Inflammatory macrophage treated with lipopolysaccharide for 4 hours (primary cell): ENCODE measurements at places on chromosomes 6 and 20.

GRCh38 chr20:17712201-17712600 is 12.4 kb downstream of the BANF2 start:
- DNase-seq = no peak

GRCh38 chr6:11218538-11219399 is 13.7 kb downstream of the NEDD9 start:
- peak; percentile 66 for DNase-seq

DNA sequence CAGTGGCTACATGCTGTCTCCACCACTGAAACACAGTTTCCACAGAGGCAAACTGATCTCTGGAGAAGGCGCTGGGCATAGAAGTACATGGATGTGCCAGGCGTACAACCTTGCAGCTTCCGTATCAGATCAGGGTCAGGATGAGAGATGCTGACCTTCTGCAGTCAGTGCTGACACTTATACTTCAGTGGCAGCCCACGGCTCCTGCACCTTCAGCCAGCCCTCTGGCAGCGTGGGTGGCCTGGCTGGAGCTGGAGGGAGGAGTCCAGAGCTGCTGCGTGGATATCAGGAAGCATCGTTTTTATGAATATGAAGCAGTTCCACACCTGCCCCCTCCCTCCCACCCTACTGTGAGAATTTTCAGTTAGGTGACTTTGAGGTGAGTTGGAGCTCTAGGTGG is 149.3 kb downstream of the CFAP61 start:
- no peak for DNase-seq

GRCh38 chr6:87575423-87575822 is 14.4 kb downstream of the RARS2 start:
- no peak for DNase-seq

- DNase-seq = no peak
Observed at GRCh38 chr20:37375227-37375626, 29.3 kb downstream of the SRC start.

DNA sequence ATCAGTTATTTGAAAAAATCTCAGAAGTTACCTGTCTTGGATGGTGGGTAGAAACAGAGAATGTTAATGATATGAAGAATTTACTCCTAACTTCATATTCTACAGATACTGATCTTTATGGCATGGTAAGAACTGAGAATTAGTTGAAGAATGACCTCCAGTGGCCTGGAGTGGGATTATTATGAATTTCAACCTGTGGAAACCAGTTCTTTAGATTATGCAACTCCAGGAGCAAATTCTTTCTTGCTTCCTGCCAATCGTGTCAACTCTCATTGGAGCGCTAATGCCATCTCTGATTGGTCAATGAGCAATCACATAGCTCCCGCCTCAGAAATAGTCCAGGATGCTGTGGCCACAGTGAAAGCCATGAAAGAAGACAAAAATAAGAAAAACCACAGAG is 40.6 kb downstream of the LYRM2 start:
- peak; percentile 9 for DNase-seq

DNA sequence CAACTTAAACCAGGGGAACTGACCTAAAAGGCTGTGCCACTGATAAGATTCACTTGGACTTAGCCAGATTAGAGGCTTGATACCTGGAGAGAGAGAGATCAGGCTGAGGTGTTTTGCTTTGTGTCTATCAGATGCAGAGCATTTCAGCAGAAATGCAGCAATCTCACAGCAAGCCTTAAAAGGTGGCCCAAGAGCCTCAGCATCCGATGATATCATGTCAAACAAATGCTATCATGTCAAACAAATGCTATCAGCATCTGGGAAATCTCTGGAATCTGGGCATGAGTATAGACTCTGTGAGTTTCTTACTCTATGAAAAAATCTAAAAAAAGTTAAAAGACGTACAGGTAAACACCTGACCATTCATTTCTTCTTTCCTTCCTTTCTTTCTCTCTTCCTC is 718.9 kb downstream of the EYS start:
- DNase-seq = no peak

- DNase-seq = no peak
Observed at GRCh38 chr6:21134356-21134755, 459.2 kb upstream of the SOX4 start.

DNA sequence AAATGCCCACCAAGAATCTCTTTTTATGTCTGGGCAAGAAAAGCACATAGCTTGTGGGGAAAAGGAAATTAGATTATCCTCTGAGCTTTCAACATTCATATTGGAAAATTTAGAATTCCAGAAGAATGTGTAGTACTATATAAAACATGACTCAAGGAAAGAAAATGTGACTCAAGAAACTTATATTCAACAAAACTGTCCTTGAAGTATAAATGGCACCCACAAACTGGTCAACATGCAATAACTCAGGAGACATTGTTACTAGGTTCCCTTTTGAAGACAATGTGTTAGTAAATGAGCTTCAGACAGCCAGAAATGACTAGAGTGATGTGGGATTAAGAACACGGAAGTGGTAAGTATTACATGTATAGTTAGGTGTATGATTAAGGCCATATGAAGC is 26.1 kb upstream of the TINAG start:
- DNase-seq = no peak

DNA sequence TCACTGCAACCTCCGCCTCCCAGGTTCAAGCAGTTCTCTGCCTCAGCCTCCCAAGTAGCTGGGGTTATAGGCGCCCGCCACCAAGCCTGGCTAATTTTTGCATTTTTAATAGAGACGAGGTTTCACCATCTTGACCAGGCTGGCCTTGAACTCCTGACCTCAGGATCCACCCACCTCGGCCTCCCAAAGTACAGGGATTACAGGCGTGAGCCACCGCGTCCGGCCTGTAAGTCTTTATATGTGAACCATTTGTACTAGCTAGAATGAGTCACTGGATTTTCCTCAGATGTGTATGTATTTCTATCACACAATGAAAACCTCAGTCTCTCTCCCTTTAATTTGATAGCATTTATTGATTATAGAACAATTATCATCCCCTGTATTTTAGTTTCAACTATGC is 34.0 kb downstream of the ITCH start:
- DNase-seq = no peak
